ENCODE measurements at places on chromosomes 7 and 10.
A peak's percentile ranks its signal among the peaks of the same experiment; 100 is the strongest.

GRCh38 chr10:60932756-60933155 lies 11.2 kb downstream of the RHOBTB1 start:
- no peak overlapping the region for H3K4me3 ChIP-seq
- no peaks in the 10 kb centered on the region for H3K4me1 ChIP-seq
- no peaks in the 10 kb centered on the region for H3K27me3 ChIP-seq
- H3K27ac ChIP-seq = no peak overlapping the region

GRCh38 chr10:80516506-80517075 lies 21.1 kb upstream of the SH2D4B start:
- no peak overlapping the region for H3K4me3 ChIP-seq
- H3K36me3 ChIP-seq = peaks cover 97% of the 10 kb centered on the region
- H3K27me3 ChIP-seq = no peaks in the 10 kb centered on the region
- DNase-seq = no peak

GRCh38 chr7:19410691-19411090 lies 265.5 kb upstream of the FERD3L start:
- H3K4me1 ChIP-seq = no peaks in the 10 kb centered on the region
- H3K27me3 ChIP-seq = no peaks in the 10 kb centered on the region
- H3K4me3 ChIP-seq = no peak overlapping the region

DNA sequence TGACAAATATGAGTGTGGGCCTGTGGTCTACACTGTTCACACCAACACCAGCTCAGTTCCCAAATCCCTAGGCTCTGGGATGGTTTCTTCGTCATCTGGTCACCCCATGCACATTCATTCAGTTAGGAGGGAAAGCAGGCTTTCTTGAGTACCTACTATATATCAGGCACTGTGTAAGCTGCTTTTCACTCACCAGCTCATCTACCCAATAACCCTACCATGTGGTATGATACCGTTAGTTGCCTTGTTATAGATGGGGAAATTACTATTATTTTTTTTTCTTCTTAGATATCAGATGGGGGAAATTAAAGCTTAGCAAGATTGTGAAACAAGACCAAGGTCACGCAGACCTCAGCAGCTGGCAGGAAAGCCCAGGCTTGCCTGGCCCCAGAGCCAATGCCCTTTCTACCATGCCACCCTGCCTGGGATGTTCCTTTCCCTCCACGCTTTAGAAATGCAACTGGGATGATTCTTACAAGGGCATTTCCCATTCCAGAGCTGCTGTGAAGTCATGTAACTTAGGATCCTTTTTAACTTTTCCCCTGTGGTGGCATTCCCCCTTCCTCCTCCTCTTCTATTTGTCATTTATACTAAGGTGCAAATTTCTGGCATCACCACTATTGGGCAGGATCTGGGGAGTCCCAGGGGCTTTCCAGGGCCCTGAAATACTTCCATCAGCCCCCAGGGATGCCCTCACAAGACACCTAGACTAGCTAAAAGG lies 93.1 kb upstream of the EFCAB10 start:
- no peaks in the 10 kb centered on the region for H3K36me3 ChIP-seq
- no peak for DNase-seq
- H3K27me3 ChIP-seq = no peaks in the 10 kb centered on the region
- H3K27ac ChIP-seq = peak overlapping the region; percentile 45

DNA sequence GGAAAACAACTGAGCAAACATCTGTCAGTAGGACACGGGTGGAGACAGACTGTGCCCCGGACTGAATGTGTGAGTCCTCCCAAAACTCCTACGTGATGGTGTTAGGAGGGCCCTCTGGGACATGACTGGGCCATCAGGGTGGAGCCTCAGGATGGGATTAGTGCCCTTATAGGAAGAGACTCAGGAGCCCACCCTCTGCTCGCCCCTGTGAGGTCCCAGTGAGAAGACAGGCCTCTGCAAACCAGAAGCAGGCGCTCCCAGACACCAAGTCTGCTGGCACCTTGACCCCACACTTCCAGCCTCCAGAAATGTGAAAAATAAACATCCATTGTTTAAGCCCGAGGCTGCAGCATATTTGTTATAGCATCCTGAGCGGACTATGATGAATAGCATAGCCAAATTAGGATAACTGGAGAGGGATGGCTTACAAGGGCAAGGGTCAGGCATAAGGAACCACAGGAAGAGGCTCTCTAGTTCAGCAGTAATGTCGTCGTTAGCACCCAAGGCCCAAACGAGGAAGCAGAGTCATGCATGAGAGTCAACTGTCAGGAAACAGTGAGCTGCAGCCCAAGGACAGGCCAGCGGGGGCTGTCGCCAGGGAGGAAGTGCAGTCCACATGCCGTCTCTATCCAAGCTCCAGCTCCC lies 50.6 kb downstream of the PTPRN2 start:
- no peaks in the 10 kb centered on the region for H3K36me3 ChIP-seq
- no peaks in the 10 kb centered on the region for H3K4me1 ChIP-seq
- no peak overlapping the region for H3K27ac ChIP-seq
- no peaks in the 10 kb centered on the region for H3K27me3 ChIP-seq

DNA sequence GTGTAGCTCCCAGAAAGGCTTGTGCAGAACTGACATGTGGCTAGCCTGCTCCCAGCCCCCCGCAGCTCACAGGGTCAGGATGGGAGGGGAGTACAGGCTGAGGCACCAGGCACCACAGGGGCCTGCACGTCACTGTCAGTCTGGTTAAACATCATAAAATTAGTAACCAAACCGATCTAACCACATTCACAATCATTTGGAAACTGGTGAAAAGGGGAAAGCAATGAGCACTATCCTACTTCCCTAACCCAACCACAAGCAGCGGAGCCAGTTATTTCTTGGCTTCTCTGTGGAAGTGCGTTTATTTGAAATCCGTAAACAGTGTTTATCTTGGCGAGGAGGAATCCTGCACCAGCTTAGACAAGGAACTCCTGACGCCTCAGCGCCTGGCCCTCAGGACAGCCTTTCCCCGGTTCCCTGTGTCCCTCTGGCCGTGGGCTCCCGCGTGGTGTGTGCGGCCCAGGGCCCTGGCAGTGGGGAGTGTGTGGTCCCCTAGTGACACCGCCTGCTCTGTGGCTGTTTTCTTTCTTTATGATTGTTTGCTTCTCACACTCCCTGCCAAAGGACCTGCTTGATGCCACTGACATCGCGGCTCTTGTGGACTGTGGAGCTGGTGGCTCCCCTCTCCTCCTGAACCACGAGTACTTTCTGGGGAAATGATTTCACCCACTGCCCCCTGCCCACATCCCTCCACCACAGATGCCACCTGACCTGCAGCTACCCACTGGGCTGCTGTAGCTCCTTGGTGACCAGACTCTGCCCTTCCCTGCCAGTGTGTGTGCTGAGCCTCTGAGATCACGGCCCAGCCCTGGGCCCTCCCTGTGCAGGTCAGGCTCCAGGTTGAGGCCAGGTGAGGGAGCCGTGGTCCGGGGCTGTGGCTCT lies 38.0 kb downstream of the INPP5A start:
- H3K4me1 ChIP-seq = peaks cover 21% of the 10 kb centered on the region
- no peaks in the 10 kb centered on the region for H3K36me3 ChIP-seq
- no peak overlapping the region for H3K4me3 ChIP-seq
- DNase-seq = no peak

GRCh38 chr7:80654887-80655340 lies 16.5 kb downstream of the CD36 start:
- H3K27me3 ChIP-seq = no peaks in the 10 kb centered on the region
- H3K4me1 ChIP-seq = no peaks in the 10 kb centered on the region
- no peak overlapping the region for H3K4me3 ChIP-seq
- DNase-seq = no peak
- no peaks in the 10 kb centered on the region for H3K36me3 ChIP-seq
